ENCODE measurements at places on chromosomes 5 and 9.
A peak's percentile ranks its signal among the peaks of the same experiment; 100 is the strongest.

- no peak for DNase-seq
Measured at GRCh38 chr5:156469636-156470035, 142.7 kb downstream of the SGCD start.

GRCh38 chr5:85476617-85477016, 1091.9 kb upstream of the EDIL3 start:
- no peak for DNase-seq

DNA sequence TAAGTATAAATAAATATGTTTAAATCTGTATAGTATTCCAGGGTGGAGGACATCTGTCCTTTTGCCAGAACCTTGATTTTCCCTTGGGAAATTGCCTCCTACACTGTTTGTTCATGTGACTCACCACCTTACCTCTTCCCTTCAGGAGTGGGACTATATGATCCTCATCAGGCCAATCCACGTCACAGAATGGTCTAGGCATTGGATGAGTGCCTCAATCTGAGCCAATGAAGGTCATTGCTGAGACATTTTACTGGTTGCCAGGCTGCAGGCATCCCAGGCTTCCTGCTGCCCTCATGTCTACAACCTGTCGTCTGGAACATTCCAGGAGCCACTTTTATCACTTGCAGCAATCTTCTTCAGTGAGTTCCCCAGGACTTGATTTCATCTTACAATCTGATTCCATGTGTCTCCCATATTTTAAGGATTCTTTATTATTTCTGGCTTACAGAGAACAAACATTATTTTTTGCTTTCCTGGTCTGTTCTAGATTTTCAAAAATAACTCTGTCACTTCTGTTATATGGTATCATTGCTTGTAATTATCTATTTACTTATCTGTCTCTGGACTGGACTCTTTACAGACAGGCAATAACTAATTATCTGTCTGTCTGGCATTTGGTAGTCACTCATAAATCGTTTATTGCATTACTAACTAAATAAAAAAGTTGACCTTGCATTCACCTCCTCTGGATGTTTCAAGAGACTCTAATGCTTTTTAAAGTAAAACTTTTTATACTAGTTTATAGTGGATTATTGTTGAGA, 107.3 kb upstream of the APC start:
- no peak for DNase-seq

- no peak for DNase-seq
Measured at GRCh38 chr5:144451187-144451973, 280.7 kb downstream of the KCTD16 start.

GRCh38 chr9:92634712-92635605, 35.0 kb downstream of the IPPK start:
- peak; percentile 71 for DNase-seq
